Stimulated activated CD4-positive, alpha-beta T cell treated with anti-CD3 and anti-CD28 coated beads, Interleukin-1b, Interleukin-23, amount 100 ng/mL, for 24 hours (primary cell): ENCODE measurements at places on chromosomes 1 and 21.

DNA sequence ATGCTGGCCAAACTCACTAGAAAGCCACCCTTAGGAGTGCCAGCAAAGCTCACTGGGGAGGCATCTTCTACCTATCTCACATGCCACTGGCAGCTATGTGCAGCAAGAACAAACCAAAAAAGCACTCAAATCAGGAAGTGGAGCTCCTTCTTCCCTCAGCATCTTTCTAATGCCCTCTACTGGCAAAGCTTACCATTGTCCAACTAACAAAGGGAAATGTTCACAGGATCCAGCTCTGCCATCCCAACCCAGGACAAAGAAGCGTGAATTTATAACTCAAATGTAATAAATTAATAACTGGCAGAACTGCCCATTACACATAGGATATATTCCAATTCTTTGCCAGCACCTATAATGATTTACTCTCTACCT is 38.9 kb downstream of the LEPR start:
- DNase-seq: no peak

DNA sequence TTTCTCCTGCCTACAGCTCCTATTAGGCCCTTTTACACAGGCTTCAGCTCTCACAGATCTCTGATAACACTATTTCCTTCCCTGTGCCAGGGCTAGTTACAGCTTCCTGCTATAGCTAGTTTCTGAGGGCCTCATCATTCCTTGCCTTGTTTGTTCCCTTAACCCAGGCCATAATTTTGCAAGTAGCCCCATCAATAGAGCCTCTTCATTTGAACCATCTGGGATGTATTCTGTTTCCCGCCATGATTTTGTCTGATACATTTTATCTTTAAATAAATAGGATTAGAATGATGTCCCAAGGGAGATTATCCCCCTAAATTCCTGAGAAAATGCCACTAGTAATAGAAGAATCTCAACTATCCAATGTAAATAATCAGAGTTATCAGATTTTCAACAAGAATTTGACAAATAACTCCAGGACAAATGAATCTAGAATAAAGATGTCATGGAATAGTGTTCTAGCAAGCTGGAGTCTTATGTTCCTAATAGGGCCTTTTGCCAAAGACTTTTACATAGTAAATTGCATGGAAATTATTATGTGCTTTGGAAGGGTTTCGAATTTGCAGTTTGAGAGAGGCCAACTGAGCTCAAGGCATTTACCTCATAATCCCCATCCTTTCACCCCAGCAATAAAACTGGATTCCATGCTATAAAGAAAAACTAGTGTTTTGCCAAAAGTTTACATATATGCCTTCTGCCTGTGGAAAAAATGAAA is 16.1 kb downstream of the IFT25 start:
- no peak for DNase-seq

- DNase-seq: no peak
Measured at GRCh38 chr1:227891223-227891954, 56.3 kb downstream of the WNT9A start.

GRCh38 chr1:198597690-198598430 is 41.0 kb upstream of the PTPRC start:
- DNase-seq: no peak

GRCh38 chr1:160431006-160431405 is 30.6 kb downstream of the VANGL2 start:
- DNase-seq: no peak

GRCh38 chr1:111976842-111977241 is 12.6 kb downstream of the KCND3 start:
- no peak for DNase-seq

DNA sequence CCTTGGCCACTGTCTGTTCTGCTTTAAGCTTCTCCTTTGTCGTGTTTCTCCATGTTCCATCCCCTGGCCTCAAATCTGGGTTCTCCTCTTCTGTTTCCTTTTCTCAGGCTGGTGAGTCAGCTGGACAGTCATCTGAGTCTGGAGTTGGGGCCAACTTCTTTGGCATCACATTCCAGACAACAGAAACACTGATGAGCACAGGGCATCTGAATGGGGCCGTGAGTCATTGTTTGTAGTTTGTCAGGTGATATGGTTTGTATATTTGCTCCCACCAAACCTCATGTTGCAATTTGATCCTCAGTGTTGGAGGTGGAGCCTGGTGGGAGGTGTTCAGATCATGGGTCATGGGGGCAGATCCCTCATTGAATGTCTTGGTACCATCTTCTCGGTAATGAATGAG is 14.3 kb upstream of the OLIG2 start:
- no peak for DNase-seq

GRCh38 chr1:68233202-68233601 is 879 bp upstream of the WLS start:
- DNase-seq: no peak

DNA sequence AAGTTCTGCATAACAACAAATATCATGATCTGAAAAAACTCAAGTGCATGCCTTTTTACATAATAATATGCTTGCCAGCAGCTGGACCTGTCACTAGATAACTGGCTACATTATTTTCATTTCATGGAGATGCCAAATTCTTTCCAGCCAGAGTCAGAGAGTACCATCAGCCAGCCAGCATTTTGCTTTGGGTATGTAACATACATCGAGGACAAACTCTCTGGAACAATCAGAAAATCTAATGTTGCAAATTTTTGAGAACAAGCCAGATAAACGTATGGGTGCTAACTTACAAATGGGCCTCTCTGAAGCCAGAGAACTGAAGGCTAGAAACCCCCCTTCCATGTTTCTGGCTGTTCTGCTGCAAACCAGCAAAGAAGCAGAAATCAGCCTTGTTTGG is 76.3 kb upstream of the BACE2 start:
- no peak for DNase-seq

DNA sequence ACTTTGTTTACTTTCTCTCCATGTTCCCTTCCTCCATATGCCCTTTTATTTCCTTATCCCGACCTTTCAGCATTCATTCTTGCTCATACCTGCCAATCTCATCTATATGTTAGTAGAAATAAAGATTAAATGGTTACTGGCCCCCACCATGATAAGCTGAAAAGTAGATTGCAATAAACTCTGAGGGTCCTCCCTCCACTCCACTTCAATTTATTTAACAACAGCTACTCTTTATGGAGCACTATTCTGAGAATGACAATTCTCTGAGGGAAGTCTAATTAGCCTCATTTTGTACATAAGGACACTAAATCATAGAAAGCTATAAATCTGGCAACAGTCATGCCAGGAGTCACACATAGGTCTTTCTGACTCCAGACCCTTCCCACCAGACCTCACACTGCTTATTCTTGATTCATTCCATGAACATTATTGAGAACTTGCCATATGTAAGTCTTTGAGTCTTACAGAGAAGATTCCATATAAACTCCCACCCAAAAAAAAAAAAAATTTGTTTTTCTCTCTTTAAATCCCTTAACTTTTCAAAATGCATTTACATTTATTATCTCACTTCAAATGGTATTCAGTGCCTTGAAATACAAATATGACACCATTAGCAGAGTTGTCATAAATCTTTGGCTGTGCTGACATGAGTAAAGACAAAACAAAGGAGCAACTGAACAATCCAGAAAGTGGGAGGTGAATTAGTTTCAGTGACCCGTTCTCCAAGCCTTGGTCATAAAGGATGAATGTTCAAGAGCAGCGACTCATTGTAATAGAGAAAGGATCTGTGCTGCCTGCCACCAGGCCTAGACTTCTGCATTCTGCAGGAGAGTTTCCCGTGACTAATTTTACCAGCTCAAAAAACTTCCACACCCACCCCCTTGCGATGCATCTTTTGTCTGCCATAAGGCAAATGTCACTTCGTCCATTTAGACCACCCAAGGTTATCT is 28.5 kb downstream of the PALMD start:
- DNase-seq: no peak

- DNase-seq: no peak
Measured at GRCh38 chr1:179314928-179315327, 21.3 kb downstream of the SOAT1 start.

- DNase-seq: no peak
Measured at GRCh38 chr1:204568576-204569315, 52.5 kb downstream of the MDM4 start.

- DNase-seq: no peak
Measured at GRCh38 chr1:82785268-82785790, 984.6 kb downstream of the ADGRL2 start.

GRCh38 chr1:202709276-202710041 is 795 bp downstream of the SYT2 start:
- DNase-seq: no peak

- DNase-seq: peak; percentile 39
Measured at GRCh38 chr1:21508580-21509350, 458 bp upstream of the ALPL start.

- DNase-seq: no peak
Measured at GRCh38 chr1:107529511-107530149, 388.8 kb downstream of the NTNG1 start.

DNA sequence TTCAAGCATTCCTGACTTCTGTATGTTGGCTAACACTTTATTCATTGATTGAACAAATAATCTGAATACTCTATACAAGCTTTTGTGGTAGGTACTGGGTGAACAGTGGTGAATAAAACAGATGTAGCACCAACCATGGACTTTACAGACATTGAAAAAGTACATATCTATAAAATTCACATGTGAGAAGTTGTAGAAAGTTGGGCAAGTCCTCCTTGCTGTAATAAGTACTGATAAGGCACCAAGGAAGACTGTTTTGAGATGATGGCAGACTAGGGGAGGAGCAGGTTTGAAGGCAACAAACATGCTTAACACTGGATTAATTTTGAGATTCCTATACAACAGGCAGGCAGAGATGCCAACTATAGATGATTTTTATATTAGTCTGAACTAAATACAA is 42.4 kb downstream of the RNF2 start:
- DNase-seq: no peak

GRCh38 chr1:223008808-223009207 is 134.2 kb downstream of the TLR5 start:
- DNase-seq: no peak

- DNase-seq: no peak
Measured at GRCh38 chr1:158121604-158122254, 59.0 kb upstream of the CD1D start.

DNA sequence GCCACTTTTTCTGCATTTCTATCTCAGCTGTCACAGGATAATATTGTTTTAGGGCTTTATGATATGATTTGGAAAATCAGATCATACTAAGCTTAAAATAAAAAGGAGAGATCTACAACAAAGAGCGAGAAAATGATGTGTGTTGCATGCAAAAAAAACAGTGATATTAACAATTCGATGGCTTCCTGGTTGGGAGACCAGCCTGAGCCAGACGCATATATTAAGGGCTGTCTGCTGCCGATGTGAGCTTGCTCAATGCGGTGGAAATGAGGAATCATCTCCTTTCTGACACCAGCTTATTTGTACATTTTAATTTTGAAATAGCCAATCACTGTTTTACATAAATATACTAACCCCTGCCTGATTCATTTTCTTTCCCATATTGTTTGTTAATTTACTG is 862.6 kb downstream of the USP25 start:
- no peak for DNase-seq

DNA sequence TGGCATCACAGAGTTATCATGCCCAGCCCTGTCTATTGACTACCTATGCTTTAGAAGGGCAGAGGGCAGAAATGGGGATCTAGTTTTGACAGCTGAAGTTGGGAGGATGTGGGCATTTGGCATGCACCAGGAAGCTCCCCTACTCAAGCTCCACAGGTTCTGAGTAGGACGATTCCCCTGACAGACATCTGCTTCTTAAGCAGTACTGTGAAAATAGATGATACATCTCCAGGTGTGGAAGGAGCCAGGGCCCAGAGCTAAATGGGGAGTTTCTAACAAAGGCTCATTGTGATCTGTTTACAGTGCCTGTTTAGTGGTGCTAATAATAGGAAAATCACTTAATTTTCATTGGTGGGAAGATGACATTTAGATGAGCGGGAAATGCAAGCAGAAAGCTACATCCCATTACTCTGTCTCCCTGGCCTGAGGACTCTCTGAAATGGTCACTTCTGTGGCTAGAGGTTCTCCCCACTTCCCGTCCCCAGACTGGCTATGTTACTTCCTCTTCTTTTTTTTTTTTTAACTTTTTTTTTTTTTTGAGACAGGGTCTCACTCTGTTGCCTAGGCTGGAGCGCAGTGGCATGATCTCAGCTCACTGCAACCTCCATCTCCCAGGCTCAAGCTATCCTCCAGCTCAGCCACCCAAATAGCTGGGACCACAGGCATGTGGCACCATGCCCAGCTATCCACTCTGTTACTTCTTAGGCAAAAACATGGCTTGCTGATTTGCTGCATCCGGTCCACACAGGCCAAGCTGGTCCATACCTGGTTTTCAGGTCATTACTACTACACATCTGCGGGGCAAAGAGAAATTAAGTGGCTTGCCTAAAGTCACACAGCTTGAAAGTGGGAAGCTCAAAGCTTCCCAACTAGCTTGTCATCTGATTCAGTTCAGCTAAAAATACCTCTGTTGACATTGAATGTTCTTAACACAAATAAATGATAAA is 23.2 kb upstream of the CNIH3 start:
- DNase-seq: no peak

DNA sequence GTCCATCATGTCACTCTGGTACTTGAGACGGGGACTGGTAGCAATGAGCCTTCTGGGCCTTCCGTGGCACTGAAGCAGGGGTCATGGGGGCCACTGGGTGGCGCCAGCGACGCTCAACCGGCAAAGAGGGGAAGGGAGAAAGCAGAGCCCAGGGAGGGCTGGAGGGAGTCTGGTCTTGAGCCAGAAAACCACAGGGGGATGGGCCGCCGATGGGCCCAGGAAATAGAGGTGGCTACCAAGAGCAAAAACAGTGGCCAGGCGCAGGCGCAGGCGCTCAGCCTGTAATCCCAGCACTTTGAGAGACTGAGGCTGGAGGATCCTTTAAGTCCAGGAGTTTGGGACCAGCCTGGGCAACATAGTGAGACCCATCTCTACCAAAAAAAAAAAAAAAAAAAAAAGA is 21.8 kb downstream of the EXOC8 start:
- no peak for DNase-seq

DNA sequence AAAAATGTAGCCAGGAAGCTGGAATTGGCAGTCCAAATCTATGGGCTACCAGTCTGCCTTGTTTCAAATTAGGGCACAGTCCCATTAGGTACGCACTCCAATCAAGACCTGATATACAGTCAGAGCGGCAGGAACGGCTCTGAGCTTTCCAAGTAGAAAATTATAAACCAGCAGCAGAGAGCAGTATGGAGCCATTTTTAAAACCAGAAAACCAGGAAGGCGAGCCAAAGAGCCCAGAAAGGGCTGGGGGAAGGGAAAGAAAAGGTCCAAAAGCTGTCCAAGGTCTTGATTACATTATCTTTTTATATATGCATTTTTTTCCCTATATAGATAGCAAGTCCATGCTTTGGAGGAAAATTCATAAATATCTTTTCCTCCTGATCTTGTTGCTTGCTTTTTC is 719.0 kb downstream of the RWDD3 start:
- DNase-seq: no peak

GRCh38 chr1:54814571-54814970 is 13.4 kb upstream of the TTC22 start:
- no peak for DNase-seq
